Metanephros (tissue), 2 donors: ENCODE measurements at places on chromosomes 7 and 10. TPM values are rescaled to one million over a fixed set of nuclear protein-coding genes. Genes with fewer than 3 reads are reported as not detected.

SMC3 gene
- 23.6 TPM for total RNA-seq

DDC gene
- total RNA-seq: 32.0 TPM

VGF gene
- 0.23 TPM for total RNA-seq

PARP12 gene
- 25.0 TPM for total RNA-seq

PON2 gene
- total RNA-seq: 112 TPM

PLAC9 gene
- total RNA-seq: 20.4 TPM

SPDYE16 gene
- total RNA-seq: 0.53 TPM

NPC1L1 gene
- total RNA-seq: 1.2 TPM

LRMDA gene
- 22.6 TPM for total RNA-seq

CDK1 gene
- total RNA-seq: 27.1 TPM

C10orf71 gene
- total RNA-seq: 3.7 TPM

TIMM23B gene
- 22.3 TPM for total RNA-seq

ANKRD30A gene
- not detected for total RNA-seq
